Kasumi-1 (cell line): ENCODE measurements at places on chromosomes 6 and 20.

- DNase-seq: no peak
These were observed 3.9 kb upstream of the CNPY3 start for GRCh38 chr6:42925248-42925857.

DNA sequence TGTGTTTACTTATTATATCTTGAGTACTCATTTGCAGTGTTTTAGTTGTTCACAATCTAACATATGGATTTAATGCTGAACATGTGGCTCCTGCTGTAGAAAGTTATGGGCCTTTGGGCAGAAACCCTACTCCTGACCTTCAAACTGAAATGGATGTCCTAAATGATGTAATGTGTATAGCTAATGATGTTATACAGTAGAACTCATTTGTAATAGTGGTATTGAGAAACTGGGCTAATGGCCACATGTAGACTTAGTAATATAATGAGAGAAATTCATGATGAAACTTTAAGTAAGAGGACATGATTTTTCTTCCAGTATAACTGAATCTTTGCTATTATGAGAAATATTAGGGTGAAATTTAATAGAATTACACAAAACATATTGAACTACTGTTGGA, 121.3 kb upstream of the PTPRK start:
- no peak for DNase-seq

DNA sequence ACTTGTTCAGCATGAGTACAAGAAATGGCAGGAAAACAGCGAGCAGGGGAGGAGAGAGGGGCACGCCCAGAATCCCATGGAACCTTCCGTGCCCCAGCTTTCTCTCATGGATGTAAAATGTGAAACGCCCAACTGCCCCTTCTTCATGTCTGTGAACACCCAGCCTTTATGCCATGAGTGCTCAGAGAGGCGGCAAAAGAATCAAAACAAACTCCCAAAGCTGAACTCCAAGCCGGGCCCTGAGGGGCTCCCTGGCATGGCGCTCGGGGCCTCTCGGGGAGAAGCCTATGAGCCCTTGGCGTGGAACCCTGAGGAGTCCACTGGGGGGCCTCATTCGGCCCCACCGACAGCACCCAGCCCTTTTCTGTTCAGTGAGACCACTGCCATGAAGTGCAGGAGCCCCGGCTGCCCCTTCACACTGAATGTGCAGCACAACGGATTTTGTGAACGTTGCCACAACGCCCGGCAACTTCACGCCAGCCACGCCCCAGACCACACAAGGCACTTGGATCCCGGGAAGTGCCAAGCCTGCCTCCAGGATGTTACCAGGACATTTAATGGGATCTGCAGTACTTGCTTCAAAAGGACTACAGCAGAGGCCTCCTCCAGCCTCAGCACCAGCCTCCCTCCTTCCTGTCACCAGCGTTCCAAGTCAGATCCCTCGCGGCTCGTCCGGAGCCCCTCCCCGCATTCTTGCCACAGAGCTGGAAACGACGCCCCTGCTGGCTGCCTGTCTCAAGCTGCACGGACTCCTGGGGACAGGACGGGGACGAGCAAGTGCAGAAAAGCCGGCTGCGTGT, 11.6 kb downstream of the TNFAIP3 start:
- no peak for DNase-seq

DNA sequence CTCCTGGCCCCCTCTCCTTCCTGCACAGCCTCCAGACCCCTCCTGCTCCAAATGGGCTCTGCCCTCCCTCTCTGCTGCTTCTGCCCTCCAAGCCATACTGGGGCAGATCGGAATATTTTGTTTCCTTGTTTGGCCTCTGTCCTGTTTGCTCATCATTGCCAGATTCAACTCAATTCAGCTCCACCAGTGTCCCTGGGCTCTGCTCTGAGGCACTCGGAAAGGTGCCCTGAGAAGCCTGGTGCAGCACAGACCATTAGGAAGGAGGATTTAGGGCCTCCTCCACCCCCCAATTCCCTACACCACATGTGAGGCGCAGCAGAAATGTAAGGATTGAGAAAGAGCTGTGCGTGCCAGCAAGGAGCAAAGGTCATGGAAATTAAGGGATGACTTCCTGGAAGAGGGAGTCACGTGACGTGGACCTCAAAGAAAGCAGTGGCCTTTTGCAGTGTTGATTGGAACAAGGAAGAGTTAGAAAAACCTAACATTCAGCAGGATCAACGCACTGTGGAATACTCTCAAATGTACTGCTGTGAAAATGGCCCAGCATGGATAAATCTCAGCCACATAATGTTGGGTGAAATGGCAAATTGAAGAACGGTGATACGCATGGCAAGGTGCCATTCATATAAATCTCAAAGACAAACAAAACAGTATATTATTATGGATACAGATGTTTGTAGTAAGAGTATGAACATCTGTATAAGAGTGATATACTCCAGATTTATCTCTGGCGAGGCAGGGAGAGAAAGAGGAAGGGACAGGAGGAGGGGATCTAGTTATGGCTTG, 229.5 kb upstream of the RNF24 start:
- DNase-seq: no peak
